ENCODE measurements at places on chromosomes 4 and X.

DNA sequence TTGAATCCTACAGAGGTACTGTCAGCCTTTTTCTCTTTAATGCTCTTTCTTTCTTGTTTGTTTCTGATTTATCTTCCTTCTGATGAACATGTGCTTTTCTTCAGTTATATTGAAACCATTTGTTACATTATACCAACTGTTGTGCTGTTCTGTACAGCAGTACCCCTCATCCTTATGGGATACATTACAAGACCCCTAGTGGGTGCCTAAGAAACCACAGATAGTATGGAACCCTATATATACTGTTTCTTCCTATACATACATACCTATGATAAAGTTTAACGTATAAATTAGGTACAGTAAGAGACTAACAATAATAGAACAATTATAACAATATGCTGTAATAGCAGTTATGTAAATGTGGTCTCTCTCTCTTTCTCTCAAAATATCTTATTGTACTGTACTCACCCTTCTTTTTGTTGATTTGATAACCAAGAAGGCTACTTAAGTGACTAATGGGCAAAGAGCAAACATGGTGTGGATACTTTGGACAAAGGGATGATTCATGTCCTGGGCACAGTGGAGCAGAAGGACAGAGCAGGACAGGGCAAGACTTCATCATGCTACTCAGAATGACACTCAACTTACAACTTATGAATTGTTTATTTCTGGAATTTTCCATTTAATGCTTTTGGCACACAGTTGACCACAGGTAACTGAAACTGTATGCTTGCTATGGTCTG is 10.7 kb upstream of the YIPF7 start:
- DNase-seq: no peak

GRCh38 chr4:154593868-154594267 is 3.3 kb upstream of the FGA start:
- peak; percentile 2 for DNase-seq

- DNase-seq: peak; percentile 62
These were observed 856 bp downstream of the SLC9B1 start for GRCh38 chr4:103018391-103019307.

DNA sequence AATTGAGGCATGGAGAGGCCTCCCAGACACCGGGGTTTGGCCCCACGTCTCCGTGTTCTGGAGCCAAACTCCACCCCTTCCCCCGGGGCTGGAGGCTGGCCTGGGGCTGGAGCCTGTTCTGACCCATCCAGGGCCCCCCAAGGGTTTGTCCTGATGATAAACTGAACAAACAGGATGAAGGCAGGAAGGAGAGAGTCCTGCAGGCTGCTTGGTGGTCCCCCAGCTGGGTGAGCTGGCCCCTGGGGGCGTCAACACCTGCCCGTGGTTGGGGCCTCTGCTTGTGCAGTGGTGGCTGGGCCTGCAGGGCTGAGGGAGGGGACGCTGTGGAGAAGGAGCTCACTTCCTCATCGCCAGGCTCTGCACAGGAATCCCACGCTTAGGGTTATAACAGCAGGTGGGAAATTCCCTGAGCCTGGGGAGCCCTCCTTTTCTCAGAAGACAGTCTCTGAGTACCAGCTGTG is 2.3 kb downstream of the SH3TC1 start:
- no peak for DNase-seq

GRCh38 chr4:105473324-105474098 is at the start of gene PPA2:
TSS of gene PPA2 (minus strand) at chr4:105474062. CDS start at chr4:105474050, 12 bp downstream.
- DNase-seq: peak; percentile 94

GRCh38 chr4:168501407-168501806 is 4.6 kb downstream of the PALLD start:
- no peak for DNase-seq

DNA sequence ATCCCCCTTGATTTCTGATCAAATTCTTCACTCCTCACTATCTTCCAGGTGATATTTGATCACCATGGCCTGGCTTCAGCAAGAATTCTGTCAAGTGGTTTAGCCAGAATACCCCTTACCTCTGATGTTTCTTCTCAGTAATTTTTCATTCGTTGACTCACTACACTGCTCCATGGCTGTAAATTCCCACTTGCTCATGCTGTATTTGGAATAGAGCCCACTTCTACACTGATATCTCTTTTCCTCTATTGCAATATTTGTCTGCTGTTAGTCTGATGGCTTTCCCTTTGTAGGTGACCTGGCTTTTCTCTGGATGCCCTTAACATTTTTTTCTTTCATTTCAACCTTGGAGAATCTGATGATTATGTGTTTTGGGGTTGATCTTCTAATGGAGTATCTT is 73.9 kb upstream of the DIPK2B start:
- no peak for DNase-seq

DNA sequence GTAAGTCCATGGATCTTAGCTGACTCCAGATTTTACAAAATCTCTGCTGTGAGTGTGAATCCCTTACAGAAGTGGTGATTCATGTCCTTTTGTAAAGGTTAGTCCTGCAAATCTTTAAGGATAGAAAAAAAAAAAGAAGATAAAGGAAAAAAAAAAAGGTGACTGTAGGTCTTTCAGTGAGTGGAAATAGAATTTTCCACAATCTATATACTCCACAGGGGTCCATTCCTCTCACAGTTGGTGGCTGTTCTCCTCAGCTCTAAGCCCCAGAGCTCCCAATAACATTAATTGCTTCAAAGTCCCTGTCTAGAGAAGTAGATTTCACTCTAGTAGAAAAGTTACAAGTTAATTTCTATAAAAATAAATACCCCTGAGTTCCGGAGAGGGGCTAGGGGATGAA is 189.1 kb downstream of the NDST4 start:
- DNase-seq: no peak

DNA sequence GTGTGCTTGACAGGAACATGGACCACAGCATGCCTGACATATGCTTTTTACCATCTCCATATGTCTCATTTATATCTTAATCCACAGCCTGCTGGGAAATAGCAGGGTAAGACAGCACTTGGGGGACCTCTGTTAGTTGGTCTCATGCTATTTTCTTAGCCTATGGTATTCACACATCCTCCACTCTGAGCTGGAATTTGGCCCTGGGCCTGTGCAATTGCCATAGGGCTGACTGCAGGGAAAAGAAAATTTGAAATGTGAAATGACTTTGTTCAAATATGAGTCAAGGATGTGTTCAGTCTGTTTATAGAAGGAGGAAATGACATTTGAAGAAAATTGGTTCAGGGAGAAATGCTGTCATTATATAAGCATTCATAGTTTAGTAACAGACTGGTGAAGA is 9.6 kb upstream of the MAP7D3 start:
- peak; percentile 25 for DNase-seq

Measured in tongue (tissue), 3 donors.